ENCODE measurements at places on chromosomes 4 and X.

DNA sequence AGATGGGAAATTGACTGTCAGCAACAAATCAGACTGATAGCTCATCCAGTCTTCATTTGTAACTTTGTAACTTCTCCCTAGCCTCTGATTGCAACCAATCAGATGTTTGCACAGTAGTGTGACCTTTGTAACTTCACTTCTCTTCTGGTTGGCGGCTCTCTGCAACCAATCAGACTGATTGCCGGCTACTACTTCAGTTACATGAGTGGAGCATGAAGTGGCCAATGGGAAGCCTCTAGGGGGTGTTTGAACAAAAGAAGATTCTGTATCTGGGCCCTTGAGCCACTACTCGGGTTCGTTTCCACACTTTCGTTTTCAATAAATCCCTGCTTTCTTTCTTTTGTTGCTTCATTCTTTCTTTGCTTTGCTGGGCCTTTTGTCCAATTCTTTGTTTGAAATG, 1285.8 kb downstream of the TECRL start:
- no peak for DNase-seq

- no peak for DNase-seq
Observed at GRCh38 chr4:156295676-156296195, 342.1 kb upstream of the CTSO start.

GRCh38 chr4:119536572-119537528, 91.8 kb downstream of the PDE5A start:
- DNase-seq: no peak

- DNase-seq: peak; percentile 1
Observed at GRCh38 chrX:74924449-74925224, 615 bp downstream of the NEXMIF start.

GRCh38 chr4:100113732-100114131, 76.5 kb downstream of the DDIT4L start:
- DNase-seq: no peak

DNA sequence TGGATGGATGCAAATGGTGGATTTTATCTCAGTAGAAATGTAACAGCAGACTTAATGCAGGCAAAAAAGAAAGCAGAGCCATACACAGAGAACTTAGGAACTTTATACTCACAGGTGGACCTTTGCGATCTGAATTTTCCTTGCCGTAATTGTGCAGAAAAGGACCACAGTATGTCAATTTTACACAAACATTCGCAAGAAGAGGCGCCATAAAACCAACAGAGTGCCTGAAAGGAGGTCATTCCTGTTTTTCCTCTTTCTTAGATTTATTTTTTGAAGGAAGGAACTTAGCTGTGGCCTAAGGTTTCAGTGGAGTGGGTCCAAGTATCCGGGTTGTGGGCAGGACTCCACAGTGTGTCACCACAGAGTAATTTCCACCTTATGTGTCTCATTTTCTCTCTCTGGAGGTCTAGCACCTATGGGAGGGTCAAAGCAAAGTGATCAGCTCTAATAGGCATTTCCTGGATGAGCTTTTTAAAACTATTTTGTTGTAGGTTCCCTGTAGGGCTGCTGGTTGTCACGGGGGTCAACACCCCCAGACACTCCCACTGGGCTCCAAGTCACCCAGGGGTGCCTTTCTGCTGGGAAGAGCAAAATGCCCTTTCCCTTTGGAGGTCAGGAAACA, 24.7 kb upstream of the PBDC1 start:
- no peak for DNase-seq

DNA sequence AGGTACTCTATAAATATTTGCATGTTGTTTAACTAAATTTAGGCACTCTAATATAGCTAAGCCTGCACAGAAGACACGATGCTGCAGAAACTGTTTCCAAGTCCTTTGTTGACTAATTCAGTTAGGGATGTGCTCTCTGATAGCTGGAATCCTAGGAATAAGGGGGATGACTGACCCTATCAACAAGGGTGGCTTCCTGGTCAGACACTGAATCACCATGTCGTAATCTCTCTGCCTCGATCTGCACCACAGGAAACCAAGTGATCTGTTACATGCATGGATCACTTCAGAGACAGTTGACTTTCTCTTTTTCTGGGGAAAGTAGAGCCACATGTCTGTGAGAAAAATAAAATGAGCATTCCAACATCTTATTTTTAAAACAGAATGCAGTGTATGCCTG, 169.1 kb downstream of the GUCY2F start:
- DNase-seq: no peak

- DNase-seq: no peak
Observed at GRCh38 chrX:123873956-123874355, 14.1 kb downstream of the XIAP start.

DNA sequence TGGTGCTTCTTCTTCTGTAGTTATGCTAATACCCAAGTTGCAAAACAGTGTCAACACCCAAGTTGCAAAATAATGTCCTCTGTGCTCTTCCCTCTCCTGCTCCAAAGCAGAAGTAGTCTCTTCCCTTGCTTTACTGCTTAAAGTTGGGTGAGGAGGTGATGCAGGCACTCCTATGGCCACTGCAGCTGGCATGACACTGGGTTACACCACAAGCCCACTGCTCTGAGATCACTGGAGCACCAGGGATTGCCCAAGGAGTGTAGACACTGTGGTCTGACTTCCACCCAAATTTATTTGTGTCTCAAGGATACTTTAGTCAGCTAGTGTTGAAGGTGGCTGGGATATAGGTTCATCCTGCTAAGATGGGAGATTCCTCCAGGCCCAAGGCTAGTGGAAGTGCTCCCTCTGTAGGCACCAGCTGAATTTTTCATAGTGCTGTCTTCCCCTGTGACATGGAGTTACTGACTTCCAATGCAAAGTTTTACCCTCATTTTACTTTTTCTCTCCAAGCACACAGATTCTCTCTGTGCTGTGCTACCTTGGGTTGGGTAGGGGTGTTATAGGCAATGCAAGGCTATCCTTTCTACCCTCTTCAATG, 196.2 kb upstream of the TENT5D start:
- DNase-seq: no peak

DNA sequence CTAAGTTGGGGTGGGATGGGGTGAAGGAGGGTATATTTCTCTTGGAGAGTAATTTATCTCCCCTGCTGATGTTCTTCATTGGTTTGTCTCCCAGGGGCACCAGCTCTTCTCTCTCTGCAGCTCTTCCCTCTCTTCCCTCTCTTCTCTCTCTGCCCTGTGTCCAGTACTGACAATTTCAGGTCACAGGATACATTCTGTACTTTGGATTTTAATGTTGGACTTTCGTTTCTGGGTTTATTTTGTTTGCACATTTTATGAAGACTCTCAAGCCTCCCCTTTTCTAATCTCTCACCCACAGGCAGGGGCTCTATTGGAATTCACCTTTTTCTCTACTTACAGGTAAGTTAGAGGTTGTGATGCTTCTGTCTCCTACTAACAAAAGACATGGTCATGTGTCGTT, 165.5 kb downstream of the CPEB2 start:
- no peak for DNase-seq

GRCh38 chrX:29447867-29448266, 767.5 kb upstream of the MAGEB2 start:
- DNase-seq: no peak

DNA sequence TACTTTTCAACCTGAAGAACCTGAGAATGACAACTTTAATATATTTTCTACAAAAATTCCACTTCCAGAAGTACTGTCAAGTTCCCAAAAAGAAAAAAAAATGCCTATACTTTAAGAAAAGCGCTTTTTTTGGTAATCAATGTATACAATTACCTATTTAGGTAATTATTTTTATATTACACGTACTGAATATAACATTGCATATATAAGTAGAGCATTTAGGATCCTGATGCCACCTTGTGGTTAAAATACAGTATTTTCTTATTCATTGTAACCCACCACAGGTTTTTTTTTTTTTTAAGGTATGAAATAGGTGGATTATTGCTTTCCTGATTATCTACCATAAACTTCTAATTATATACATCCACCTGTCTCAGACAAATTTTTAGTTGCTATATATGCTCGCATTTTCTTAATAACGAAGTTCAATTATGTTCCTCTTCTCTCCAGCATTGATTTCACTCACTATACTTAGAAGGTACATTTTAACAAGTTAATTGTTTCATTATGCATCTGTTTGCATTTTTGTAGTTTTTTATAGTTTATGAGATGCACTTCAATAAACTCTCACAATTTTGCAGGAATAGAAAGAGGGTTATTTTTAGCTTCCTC, 5.2 kb downstream of the MAP9 start:
- DNase-seq: no peak

DNA sequence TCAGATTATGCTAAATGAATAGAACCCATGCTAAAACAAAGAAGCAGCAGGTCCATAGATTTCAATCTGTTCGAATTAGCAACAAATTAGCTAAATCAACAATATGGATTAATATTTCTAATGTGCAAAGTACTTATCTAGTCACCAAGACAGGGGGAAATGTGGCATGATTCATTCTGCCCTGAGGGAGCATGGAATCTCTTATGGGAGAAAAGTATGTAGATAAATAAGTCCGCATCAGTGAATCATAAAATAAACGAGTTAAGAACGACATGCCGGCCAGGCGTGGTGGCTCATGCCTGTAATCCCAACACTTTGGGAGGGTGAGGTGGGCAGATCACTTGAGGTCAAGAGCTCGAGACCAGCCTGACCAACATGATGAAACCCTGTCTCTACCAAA, 102.1 kb downstream of the ANOS1 start:
- no peak for DNase-seq

DNA sequence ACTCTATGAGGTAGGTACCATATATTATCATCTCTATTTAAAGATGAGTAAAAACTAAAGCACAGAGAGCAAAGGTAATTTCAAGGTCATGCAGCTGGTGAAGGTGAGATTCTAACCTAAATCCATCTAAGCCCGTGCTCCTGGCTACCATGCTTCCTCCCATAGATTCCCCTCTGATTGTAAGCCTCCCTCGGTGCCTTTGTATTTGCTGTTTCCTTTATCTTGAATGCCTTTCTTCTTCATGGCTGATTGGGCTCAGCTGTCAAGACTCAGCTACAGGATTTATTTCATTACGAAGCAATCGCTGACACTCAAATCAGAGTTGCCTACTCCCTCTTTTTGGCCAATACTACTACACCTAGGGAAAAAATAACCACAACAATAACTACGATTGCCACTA, 217.1 kb downstream of the ARAP2 start:
- DNase-seq: no peak

DNA sequence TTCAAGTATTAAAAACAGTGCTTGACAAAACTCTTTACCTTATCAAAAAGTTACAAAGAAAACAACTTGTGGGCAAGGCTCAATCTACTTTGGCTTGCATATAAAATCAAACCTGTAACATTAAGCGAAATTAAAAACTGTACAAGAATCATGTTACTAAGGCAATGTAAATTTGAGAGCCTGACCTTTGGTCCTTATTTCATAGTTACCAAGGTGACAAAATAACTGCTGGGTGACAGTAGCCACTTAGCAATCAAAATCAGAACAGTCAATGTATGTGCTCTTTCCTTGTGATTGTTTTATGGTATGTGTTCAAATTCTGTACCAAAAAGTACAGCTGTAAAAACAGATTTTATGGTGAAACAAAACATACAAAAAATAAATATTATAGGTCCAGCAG, 204.0 kb downstream of the RASL11B start:
- DNase-seq: no peak
